Effector memory CD4-positive, alpha-beta T cell (primary cell): ENCODE measurements at places on chromosomes 6 and 20.

GRCh38 chr6:148226284-148226683, 116.4 kb upstream of the SASH1 start:
- no peak for DNase-seq

- no peak for DNase-seq
Observed at GRCh38 chr20:63194797-63195173, 21.1 kb downstream of the YTHDF1 start.

GRCh38 chr6:72533606-72534005, 88.3 kb upstream of the KCNQ5 start:
- no peak for DNase-seq

- DNase-seq, result no peak
Observed at GRCh38 chr6:156840606-156841005, 63.4 kb downstream of the ARID1B start.

- DNase-seq, result no peak
Observed at GRCh38 chr6:69881322-69882151, 15.2 kb downstream of the COL19A1 start.

DNA sequence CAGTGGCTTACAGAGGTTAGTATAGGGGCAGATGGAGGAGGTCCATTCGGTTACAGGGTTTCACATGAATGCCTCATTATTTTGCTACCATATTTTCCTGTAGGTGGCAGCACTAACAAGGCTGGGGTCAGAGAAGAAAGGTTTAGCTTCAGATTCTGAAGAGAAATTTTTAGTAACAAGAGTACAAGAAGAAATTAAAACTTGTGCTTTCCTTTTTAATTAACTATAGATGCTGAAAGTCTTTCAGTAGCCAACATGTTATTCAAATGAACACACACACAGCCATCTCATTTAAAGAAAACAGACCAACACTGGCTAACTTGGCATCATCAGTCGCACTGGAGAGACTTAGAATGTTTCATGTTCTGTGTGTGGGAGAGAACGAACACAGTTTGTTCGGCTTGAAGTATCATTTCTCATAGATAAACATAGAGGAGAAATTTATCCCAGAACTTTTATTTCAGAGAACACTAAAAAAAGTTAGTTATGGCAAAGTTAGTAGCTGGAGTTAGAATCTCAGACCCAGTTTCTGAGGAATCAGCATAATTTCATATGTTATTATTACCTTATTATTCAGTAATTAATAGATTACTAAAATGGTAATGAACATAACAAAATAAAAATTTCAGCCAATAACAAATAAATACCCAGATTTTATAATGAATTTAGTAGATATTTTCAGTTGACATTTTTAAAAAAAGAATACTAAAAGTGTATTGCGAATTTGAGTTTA, 314.0 kb upstream of the RSPO3 start:
- DNase-seq, result no peak

DNA sequence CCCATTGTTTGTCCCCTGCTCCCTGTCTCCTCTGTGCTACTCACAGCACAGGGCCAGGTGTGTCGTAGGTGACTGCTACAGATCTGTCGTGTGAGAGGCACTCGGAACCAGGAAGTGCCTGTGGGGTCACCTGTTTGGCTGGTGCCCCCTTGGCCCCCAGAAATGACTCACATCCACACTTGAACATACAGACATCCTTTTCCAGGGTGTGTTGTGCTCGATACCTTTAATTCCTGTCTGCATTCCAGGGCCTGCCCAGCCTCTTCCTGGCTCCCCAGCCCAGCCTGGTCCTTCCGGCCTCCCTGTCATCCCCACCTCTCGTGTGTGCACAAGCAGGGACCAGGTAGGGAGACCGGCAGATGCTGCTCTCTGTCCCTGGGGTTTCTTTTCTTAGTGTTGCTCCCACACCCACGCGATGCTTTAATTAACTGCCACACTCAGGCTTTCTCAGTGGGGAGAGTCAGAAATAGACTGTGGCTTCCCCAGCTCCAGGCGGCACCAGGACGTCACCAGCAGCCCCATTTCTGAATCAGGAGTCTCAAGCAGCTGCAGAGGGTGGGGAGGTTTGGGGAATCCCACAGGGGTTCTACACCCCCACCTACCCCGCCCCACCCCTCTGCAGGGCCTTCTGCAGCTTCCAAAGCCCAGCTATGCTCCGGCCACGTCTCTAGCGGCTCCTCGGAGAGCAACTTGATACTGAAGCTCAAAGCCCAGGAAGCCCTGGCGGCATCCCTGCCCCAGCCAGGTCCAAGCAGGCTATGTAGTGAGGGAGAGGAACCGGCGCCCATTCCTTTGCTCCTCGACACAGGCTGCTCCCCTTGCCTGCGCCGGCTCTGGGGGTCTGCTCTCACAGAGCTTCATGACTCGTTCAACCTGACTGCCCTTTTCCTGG, 102.2 kb downstream of the SYCP2 start:
- DNase-seq, result no peak

DNA sequence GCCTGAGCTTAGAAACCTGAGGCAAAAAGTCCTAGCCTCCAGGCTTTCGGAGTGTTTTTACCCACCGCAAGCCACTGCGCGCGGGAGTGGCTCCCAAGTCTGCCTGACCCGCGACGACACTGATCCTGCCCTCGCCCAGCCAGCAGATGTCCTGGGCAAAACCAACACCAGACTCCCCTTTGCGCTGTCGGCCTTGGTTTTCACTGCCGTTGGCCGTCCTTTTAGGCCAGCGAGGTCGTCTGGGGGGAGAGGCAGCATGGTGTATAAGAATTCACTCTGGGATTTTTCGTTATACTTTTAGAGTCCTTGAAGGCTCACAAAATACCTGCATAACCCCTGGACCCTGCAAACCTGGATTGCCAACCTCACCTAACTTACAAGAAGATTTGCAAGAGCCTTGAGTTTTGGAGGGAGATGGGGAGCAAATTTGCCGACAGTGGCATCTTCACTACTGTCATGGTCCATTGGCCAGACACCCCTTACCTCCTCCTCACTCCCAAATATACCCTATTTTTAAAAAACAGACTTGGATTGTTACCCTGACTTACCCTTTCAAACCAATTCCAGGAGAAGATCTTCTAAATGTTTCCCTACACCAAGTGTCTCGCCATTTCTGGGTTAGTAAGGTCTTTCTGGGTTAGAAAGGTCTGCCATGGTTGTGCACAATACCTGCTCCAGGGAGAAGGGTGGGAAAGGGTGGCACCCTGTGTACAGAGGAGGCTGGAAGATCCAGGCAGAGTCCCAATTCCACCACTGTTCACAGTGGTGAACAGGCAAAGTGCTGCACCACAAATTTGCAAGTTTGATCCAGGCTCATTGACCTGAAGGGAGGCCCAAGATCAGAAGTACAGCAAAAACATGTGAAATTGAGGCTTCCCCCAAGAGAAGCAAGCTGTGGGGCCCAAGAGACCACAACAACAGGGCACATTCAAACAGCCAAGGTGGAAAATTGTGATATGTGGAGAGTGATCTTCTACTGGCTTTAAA, 4.4 kb downstream of the FOXA2 start:
- no peak for DNase-seq

GRCh38 chr6:77430504-77430903, 32.8 kb downstream of the HTR1B start:
- no peak for DNase-seq

DNA sequence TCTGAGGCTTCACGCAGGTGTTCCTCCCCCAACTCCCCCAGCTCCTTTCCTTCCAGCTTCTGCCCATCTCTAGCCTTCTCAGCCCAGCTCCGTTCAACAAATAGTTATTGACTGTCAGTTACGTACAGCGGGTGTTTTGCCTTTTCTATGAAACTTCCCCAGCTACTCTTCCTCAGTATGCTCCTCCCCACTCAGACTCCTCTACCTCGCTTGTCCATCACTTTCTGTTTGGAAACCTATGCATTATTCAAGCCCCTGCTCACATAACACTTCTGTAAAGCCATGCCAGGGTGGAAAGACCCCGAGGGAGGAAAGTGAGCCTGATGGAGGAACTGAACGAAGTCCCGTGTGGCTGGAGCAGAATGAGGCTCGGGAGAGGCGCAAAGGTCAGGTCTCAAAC, 44.2 kb upstream of the NR2E1 start:
- DNase-seq, result no peak

- no peak for DNase-seq
Observed at GRCh38 chr20:47296950-47297349, 59.5 kb downstream of the ZMYND8 start.

DNA sequence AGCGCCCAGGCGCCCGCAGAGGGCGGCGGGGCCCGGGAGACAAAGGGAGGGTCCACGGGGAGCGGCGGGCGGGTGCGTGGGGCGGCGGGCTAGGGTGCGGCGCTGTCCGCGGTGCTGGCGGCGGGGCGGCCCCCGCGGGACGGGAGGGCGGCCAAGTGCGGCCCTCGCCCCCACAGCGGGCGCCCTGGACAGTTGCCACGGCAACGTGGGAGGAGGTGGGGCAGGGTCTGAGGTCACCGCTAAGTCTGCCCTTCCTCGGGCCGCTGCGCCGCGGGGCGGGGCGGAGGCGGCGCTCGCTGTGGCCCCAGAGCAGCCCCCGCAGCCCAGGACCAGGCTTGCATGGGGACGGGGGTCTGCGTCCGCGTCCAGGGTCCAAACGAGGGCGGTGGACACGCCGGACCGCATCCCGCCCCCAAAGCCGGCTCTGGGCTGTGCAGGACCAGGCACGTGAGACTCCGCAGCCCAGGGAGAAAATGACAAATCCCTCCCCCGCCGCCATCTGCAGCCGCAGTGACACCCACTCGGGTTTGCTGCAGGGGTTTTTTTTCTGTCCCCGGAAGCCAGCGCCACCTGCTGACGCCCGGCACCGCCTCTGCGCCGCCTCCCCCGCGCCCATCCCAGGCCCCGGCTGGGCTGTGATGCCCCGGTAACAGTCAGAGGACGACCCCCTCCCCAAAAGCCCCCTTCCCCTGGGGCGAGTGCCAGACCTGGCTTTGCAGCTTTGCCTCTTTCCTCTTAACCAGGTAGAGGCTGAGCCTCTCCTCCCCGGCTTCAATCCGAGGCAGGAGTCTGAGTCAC, 36.8 kb downstream of the YTHDF1 start:
- peak; percentile 45 for DNase-seq
